SJSA1 (cell line): ENCODE measurements at places on chromosomes 13 and 19. TPM values are rescaled to one million over a fixed set of nuclear protein-coding genes. Genes with fewer than 3 reads are reported as not detected.

ZNF610 gene
- total RNA-seq: 1.6 and 2.5 TPM in 2 replicates

PSG5 gene
- 0.82 TPM in 1 of 2 replicates, not detected in the other for total RNA-seq

ATXN8OS gene
- not detected in 2 replicates for total RNA-seq

DNA sequence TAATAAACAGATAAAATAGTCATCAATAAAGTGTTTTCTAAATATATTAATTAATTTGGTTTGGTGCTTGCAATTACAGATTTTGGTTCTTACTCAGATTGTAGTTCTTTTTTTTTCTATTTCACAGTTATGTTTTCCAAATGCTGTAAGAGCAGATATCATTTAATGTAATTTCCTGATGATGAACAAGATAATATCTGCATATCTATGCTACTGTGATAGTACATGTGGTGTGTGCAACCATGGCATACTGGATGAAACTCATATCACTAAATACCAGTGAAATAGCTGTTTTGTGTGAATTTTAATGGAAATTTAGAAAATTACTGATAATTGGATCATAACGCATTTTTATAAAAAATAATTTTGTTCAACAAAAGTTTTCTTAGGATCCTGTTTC is 88.8 kb upstream of the MAB21L1 start:
- DNase-seq: no peak

DNA sequence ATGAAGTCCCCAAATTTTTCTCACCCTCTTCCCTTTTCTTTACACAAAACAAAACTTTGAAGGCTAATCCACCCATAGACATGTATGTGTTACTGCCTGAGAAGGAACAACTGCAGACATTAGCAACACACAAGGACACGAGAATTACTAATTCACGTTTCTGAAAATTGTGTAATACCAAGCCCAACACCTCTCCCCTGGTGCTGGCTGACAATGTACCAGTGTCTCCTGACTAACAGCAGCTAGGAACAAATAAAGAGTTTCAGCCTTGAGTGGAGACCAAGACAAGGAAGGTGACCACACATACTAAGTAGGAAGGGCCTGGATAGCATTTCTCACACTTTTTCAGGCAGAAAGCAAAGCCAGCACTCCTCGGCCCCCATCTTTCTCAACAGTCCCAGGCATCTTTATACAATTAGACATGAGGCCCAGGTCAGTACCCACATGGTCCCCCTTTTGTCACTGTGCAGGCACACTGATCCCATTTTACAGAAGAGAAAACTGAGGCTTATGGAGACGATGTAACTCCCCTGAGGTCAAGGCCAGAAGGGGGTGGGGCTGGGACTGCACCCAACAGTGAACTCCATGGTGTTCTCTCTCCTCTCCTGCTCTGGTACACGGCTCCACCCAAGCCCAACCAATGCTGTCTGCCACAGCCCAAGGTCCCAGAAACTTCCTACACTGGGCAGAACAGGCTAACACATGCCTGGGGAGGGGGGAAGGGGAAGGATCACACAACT is 8.7 kb downstream of the BRD4 start:
- no peak for DNase-seq

- no peak for DNase-seq
Observed at GRCh38 chr19:2594319-2594718, 108.2 kb downstream of the GNG7 start.

- no peak for DNase-seq
Observed at GRCh38 chr13:106103779-106104178, 431.7 kb downstream of the EFNB2 start.

DNA sequence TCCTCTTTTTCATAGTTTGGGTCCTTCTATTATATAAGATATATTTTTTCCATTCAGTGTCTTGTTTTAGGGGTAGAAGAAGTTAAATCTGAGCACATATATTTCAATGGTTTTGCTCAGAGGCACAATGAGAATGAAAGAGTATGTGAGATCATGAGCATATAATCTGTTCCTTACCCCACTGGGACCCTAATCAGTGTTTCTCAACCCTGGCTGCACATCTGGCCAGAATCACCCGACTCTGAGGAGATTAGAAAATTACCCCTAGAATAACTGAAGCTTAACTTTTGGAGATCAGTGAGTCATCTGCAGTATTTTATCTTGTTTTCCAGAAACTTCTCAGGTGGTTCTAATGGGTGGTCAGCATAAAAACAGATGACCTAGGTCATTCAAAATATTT is 782 bp downstream of the CYSLTR2 start:
- DNase-seq: no peak

DNA sequence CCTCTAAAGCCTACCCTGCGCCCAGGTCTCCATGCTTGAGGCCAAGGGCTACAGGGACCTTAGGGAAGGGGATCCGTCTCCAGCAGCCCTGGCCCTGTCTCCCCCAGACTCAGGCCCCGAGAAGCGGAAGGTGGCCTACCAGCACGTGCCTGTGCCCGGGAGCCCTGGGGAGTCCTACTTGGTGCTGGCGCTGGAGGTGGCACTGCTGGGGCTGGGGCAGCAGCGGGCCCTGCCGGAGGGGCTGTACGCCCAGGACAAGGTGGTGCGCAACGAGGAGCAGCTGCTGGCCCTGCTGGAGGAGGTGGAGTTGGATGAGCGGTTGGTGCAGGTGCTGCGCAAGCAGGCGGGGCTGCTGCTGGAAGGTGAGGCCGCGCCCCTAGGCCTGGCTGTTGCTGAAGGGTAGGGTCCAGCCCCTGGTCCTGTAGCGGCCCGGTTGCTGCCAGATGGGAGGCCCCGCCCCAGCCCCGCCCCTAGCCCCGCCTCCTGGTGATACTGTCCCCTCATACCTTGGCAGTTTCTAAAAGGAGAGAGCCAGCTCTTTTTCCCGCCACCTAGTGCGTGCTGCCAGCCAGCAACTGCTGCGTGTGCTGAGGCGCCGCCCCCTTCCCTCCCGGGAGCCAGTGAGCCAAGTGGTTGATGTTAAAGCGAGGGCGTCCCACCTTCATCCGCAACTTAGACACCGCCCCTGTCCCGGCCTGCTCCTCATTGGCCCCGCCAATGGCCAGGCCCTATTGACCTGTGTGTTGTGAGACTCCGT is 22.6 kb downstream of the ZSWIM4 start:
- DNase-seq: no peak

DNA sequence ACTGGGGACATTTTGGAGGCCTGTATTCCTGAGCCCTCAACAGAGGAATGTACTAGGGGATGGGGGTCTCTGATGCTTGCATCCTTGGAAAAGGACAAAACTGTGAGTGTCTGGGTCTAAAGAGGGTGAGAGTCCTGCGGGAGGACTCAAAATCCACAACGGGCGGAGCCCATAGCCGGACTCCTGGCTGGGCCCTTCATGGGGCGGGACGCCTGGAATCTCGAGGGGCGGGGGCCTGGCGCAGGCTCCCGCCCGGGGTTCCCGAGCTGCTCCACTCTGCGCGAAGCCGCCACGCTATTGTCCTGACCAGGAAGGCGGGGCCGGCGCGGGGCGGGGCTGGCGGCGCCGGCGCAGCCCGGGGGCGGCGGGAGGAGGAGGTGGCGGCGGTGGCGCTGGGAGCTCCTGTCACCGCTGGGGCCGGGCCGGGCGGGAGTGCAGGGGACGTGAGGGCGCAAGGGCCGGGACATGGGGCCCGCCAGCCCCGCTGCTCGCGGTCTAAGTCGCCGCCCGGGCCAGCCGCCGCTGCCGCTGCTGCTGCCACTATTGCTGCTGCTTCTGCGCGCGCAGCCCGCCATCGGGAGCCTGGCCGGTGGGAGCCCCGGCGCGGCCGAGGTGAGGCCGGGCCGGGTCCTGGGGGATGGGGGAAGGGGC is at the start of gene APLP1:
Gene APLP1, plus strand, starts transcription at position 403 of the 651 bp plus-strand sequence. Its CDS starts 63 bp downstream, at position 466.
- DNase-seq: peak; percentile 25

DNA sequence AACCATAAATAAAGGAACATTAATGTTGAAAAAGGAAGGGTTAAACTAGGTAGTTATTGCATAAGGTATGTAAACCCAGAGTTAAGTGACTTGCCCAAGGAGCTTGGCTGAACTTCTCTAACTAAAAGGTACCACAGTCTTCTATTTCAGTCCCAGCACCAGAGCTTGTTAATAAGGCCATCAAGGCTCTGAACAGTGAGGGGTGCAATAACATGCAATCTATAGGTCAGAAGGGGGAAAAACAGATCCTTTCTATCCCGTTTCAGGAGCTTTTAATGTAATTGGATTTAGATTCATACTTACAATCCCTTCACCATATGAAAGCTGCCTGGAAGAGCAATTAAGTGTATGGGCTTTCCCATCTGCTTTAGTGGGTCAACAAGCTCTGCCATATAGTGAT is 441.5 kb upstream of the SPRY2 start:
- no peak for DNase-seq
